ENCODE measurements at places on chromosomes 7 and 10.

GRCh38 chr10:21194510-21194993 lies 297.4 kb upstream of the NEBL start:
- no peak for DNase-seq

GRCh38 chr10:14585287-14586193 lies 189.2 kb downstream of the FAM107B start:
- no peak for DNase-seq

DNA sequence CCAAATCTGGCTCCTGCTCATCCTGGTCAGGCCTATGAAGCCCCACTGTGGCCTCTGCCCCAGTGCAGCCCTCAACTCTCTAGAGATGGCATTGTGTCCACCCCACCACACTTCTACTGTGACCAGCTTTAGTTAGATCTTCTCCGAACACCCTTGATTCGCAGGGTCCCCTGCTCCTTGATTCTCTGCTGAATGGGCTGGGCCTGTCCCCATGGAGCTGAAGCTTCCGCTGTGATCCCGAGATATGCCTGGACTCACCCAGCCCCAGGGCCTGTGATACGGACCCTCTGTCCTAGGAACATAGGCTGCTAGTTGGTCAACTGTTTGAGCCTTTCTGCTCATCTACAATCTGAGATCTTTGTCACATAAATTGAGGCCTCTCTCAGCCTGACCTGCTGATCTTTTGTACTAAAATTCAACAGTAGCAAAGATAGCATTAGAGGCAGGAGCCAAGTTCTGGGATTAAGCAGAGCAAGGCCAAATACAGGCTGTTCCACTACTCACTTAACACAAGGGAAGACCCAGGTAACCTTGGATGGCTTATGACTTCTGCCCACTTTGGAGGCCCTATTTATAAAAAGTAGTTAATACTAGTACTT lies 6.5 kb upstream of the PPIF start:
- no peak for DNase-seq

- DNase-seq: no peak
Measured at GRCh38 chr10:121426307-121426706, 171.9 kb downstream of the FGFR2 start.

GRCh38 chr10:63711867-63712716 lies 190.9 kb downstream of the REEP3 start:
- DNase-seq: no peak

GRCh38 chr10:102752266-102752930 lies 8.7 kb downstream of the WBP1L start:
- DNase-seq: no peak

DNA sequence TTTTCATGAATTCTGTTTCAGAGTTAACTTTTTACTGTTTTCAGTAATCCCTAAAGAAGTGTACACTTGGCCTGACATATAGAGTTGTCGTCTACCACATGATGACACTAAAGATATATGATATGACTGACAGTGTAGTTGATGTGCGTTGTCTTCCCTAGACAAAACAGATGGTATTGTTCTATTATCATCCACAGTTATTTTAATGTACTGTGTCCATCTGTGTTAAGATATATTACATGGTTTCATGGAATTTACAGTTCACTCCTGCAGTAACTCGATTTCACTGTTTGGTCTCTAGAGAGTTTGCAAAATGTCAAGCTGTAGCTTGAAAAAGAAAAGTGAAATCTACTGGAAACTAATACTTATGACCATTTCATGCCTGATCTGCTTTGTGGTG lies 18.1 kb downstream of the FOXP2 start:
- DNase-seq: no peak

GRCh38 chr10:82625512-82626189 lies 750.7 kb downstream of the NRG3 start:
- no peak for DNase-seq

DNA sequence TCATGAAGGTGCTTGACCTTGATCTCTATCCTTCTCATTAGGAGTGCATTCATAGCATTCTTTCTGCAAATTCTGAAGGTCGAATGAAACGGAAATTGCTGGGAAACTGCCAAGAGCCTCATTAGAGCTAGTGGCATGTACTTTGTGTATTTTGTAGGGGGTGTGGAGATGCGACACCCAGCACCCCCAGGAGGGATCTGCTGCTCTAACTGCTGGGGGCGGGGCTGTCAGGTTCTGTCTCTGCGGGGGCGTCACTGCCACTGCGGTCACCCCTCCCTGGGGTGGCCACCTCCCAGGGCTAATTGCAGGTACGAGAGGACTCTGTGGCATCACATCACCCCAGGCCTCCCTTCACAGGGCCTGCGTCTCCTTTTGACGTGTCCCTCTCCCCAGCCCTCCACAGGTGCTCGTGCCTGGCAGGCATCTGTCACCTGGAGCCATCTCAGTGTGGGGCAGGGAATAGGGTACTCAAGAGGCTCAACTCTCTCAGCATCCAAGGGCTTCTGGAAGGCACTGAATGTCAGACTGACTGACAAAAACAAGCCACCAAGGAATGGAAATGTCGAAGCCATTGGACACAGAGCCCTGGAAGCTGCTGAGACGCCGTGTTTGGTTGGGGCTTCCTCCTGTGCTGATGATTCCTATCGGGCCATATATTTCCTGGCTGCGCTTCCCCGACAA lies 151.1 kb downstream of the ACTR3B start:
- no peak for DNase-seq

DNA sequence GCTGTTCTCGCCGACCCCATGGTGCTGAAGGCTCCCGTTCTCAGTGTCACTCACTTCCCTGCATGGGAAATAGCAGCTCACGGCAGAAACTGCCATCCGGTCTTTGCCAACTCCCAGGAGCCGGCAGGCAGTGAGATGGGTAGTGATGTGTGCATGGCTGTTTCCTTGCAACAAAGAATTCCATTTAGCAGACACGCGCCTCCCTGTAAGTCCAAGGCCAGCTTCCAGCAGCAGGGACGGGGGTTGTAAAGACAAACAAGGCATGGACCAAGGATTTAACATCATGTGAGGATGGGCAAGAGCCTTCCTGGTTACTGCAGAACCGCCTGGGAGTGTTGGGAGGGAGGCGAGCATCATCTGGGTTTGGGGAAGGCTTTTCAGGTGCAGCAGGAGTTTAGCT lies 273.1 kb downstream of the GLRX3 start:
- no peak for DNase-seq

DNA sequence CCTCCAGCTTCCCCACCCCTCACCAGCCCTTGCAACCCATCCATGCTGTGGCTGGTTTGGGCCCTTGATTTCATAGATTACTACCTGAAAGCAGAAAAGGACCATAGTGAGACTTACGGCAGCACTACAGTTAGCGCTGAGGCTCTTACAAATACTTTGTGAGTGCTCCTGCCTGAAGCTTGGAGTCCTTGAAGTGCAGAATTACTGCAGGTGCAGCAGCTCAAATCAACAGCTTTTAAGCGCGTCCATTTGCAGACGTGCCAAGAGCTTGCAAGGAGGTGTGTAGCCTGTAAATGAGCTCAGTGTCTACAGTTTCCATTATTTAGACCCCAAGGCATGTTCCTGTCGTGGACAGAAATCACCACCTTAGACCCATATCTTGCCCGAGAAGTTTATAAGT lies 103.0 kb downstream of the CELF2 start:
- no peak for DNase-seq

GRCh38 chr7:115113776-115114175 lies 191.9 kb downstream of the MDFIC start:
- no peak for DNase-seq

- no peak for DNase-seq
Measured at GRCh38 chr10:124999433-125000365, 57.8 kb downstream of the ZRANB1 start.

DNA sequence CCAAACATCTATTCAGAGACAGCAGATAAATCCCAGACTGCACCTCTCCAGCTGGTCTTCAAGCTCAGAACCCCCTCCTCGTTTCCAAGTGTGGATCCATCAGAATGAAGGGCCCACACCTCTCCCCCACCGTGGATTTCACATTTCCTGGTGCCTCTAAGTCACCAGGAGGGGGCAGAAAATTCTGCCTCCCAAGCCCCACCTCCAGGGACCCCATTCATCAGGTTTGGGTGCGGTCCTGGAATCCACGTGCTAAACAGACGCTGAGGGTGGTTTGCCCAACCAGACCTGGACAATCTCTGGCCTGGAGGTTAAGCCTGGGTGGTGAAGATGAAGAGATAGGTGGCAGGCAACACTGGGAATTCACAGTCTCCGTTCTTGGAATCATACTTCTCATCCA lies 92.4 kb downstream of the WDR11 start:
- no peak for DNase-seq

DNA sequence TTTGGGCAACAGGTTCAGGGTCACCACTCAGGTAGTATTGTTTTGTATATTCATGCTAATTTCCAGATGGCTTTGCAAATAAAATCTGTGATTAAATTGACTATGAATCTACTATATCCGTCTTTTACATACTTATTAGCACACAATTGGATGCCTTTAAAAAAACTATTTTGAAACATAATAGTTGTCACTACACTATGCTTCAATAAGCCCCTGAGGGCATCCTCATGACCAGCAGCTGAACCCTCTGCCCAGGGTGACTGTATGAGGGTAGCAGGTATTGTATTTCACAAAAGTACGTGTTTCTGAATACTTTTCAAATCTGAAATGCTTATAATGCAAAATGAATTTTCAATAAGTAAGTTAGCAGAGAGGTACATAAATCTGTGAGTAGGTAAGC lies 97.3 kb downstream of the DNAH11 start:
- no peak for DNase-seq

- DNase-seq: no peak
Measured at GRCh38 chr7:129958643-129959470, 6.1 kb upstream of the UBE2H start.

GRCh38 chr10:121032460-121032859 lies 181.3 kb downstream of the WDR11 start:
- no peak for DNase-seq

DNA sequence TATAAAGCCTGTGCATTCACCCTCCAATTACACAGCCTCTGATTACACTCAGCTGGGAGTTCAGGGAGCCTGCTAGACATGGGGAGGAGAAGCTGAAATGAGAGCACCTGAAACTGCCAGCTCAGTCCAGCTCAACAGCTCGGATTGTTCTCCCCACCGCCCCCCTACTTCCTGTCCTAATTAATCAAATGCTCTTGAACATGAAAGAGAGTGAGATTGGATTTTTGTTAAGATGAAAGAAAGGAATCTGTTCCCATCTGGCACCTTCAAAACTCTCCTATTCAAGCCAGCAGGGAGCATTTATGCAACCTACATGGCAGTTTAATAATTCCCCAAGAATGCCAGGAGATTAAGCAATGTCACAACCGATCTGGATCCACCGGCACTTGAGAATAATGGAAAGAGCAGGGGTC lies 98.0 kb downstream of the NPSR1 start:
- no peak for DNase-seq

GRCh38 chr10:123583639-123584418 lies 82.3 kb upstream of the GPR26 start:
- peak; percentile 49 for DNase-seq

GRCh38 chr7:86653919-86654659 lies 10.4 kb downstream of the GRM3 start:
- DNase-seq: peak; percentile 3

DNA sequence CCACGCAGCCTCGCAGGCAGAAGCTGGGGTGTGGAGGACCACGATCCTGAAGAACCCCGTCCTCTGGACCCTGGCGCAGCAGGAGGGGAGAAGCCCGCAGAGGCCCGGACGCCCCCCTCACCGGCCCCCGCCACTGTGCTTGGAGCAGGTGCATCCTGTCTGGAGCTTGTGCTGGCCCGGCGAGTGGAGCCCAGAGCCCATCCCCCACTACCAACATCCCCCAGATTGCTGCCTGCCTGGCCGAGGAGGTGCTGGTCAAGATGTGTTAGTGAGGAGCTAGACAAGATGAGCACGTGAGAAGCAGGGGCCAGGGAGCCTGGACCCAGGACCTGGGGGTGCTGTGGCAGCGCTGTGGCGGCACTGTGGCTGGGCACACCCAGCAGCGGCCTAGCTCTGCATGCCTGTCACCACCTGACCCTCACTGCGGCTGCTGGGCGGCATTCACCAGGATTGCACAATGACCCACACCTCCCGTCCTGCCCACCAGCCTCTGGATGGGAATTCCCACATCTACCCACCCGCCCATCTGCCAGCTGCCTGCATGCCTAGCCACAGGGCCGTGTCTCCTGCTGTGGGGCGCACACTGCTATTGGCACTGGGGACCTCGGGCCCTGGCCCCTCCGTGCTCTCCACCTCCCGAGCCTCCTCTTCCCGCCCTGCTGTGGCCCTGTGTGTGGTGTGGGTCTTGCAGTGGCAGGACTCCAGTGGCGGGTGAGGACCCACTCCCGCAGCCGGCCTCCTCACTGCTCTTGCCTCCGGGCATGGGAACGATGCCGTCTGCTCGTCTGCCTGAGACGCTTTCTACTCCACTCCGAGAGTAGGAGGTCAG lies 11.8 kb downstream of the GPR146 start:
- DNase-seq: no peak

DNA sequence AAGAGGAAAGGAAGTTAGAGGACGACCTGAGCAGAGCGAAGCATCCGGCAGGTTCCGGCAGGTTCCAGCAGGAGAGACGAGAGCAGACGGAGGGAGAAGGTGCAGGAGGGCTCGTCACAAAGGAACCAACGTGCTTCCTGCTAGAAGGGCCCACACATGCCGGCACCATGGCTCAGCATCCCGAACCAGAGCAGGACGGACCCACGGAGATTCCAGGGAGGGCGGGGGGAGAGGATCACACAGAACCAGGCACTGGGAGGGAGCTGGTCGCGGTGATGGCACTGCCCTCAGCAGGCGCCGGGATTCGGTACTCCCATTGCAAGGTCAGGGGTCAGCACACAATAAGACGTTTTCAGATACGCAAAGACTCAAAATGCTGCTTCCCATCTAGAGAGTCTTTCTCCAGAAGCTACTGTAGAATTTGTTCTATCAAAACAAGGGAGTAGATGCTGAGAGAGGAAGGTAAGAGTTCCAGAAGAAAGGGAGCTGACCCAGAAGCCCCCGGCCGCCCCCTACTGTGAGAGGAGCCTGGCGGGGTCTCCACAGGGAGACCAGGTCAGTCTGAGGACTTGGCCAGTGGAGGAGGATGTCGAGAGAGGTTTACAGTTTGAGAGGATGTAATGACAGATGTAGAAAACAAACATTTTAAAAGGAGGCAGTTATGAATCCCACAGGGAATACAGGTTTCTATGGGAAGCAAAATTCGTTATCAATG lies 23.6 kb upstream of the PWWP2B start:
- DNase-seq: no peak
